ENCODE measurements at places on chromosomes 16 and 17.

DNA sequence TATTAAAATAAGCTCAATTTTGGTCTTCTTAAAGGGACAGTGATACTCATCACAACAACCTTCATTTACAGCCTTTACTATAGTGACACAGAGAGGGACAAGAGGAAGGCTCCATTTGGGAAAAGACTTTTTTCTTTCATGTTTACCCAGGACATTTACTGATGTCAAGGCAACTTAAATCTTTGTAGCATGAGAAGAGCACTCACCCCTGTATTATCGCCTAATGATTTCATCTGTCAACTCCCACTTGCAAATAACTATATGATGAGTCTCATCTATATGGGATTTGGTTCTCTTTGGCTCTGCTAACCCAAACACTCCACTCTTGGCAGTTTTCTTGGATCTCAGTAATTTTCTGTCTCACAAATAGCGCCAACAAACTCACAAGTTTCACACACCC, 24.1 kb downstream of the BLMH start:
- DNase-seq = no peak

GRCh38 chr16:23642246-23642774, 1.0 kb downstream of the DCTN5 start:
- DNase-seq = no peak

- no peak for DNase-seq
Observed at GRCh38 chr17:32610943-32611342, 124.2 kb downstream of the CDK5R1 start.

DNA sequence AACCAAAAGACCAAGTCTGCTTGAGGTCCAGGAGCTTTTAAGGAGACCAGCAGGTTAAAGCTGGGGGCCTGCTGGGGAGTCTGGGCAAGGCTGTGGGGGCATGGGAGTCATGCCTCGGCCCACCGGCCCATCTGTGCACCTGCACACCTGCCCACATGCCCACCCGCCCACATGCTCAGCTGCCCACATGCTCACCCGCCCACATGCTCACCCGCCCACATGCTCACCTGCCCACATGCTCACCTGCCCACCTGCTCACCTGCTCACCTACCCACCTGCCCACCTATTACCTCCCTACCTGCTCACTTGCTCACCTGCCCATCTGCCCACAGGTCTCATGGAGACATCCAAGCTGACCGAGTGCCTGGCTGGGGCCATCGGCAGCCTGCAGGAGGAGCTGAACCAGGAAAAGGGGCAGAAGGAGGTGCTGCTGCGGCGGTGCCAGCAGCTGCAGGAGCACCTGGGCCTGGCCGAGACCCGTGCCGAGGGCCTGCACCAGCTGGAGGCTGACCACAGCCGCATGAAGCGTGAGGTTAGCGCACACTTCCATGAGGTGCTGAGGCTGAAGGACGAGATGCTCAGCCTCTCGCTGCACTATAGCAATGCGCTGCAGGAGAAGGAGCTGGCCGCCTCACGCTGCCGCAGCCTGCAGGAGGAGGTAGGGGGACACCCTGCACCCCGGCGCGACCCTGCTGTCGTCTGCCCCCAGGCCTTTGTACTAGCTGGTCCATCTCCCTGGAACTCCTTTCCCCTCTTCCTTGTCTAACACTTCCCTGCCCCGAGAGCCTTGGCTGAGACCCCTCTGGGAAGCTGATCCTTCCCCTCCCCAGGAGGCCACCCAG, 14.0 kb downstream of the CARD14 start:
- no peak for DNase-seq

- DNase-seq = no peak
Observed at GRCh38 chr17:15263680-15264079, 1.4 kb downstream of the PMP22 start.

- no peak for DNase-seq
Observed at GRCh38 chr16:79618041-79618691, 17.6 kb upstream of the MAF start.

GRCh38 chr17:59257101-59257500, 36.8 kb downstream of the GDPD1 start:
- no peak for DNase-seq
